ENCODE measurements at places on chromosomes 4 and X.
A peak's percentile ranks its signal among the peaks of the same experiment; 100 is the strongest.

- no peak for DNase-seq
Observed at GRCh38 chrX:69210581-69210980, 45.3 kb upstream of the PJA1 start.

DNA sequence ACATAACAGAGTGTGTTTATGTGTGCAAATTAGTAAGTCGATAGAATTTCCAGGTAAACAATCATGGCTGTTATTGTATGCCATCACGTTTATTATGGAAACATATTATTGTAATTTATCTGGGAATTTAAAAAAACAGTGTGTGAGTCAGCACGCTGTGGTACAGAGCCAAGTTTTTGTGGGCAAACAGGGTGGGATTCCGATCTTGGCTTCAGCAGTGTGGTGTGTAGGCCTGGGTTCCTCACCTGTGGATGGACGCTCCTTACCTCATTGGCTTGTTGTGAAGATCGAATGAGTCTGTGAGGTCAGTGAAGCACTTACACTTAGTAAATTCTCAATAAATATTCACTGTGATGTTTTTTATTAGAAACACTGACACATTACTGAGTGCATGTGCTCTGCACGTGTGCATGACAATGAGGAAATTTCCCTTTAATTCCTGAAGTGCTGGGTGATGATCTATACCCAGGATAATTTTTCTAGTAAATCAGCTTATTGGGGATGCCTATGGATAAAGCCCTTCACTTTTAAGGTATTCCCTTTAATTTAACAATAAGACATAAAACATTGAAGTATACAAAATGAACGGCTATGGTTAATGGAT is 36.4 kb downstream of the SLIT2 start:
- no peak for DNase-seq

DNA sequence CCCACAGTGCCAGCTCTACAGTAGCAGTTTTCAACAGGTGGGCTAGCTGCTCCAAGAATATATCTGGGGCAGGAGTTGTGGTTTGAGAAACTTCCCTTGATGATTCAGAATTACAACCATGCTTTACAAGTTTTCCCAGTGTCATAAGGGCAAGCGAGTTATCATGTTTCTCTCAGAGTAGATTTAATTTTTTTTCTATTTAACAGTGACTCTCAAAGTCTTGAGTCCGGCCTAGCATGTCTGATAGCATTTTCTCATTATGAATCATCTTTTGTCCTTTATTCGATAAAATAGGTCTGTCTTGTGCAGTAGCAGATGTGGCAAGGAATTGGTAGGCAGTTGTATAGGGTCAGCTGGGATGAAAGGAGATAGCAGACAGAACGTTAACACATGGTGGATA is 62.2 kb upstream of the SPANXD start:
- DNase-seq: no peak

- DNase-seq: no peak
Observed at GRCh38 chrX:41236629-41237028, 97.3 kb upstream of the DDX3X start.

DNA sequence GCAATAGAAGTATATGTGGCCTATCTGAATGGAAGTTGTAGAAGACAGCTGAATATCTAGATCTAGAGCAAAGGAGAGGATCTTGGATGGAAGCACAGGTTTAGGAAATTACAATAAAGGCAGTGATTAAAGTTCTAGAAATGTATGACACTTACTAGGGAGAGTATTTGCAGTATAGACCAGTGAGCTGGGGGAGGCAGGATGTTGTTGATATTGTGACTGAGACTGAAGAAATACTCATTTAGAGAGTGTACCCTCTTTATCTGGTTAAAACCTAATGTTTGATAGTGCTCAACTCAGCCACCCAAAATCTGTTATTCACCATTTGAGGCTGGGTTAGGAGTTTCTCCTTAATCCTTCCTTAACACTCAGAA is 439.5 kb downstream of the GRXCR1 start:
- no peak for DNase-seq

DNA sequence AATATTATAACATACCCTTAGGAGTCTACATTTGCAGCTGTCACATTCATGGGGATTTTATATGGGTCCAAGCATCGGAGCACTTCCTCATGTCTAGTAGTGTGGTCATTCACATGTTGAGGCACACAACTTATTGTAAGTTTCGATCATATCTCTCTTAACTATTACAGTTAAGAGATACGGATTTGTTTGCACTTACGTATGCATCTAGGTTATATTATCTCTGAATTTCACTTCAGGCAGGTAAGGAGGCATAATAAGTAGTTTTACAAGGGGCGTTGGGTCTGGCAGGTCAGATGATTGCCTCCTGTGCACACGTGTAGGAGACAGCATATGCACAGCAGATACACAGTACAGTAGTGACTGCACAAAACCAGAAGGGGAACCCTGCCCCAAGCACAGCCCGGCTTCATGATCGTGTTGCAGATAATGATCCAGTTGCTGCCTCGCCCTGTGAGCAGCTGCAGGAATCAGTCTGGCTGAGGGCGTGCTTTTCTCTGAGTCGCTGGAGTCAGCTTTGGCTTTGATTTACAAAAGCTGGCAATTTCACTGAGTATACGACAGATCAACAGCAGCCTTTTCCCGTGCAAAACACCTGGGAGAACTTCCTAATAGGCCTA is 302.9 kb upstream of the GATB start:
- peak; percentile 77 for DNase-seq

DNA sequence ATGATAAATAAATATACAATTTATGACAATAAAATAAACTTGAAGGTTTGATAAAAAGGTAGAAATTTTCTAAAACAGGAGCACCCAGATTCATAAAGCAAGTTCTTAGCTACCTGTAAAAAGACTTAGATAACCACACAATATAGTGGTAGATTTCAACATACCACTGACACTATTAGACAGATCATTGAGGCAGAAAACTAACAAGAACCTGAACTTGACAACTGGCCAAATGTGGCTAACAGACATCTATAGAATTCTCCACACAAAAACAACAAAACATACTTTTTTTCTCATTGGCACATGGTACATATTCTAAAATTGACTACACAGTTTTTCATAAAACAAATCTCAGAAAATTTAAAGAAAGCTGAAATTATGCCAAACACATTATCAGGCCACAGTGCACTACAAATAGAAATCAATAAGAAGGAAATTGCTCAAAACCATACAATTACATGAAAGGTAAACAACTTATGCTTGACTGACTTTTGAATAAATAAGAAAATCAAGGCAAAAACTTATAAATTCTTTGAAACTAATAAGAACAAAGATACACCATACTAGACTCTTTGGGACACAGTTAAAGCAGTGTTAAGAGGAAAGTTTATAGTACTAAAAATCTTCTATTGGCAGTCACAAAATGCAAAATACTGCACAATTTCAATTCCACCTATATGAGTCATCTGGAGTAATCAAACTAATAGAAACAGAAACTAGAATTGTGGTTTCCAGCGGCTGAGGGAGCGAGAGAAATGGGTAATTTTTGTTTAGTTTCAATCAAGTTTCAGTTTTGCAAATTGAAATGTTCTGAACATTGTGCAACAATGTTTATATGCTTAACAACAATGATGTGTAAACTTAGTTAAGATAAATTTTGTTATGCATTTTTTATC is 925.6 kb downstream of the SH3BGRL start:
- no peak for DNase-seq

DNA sequence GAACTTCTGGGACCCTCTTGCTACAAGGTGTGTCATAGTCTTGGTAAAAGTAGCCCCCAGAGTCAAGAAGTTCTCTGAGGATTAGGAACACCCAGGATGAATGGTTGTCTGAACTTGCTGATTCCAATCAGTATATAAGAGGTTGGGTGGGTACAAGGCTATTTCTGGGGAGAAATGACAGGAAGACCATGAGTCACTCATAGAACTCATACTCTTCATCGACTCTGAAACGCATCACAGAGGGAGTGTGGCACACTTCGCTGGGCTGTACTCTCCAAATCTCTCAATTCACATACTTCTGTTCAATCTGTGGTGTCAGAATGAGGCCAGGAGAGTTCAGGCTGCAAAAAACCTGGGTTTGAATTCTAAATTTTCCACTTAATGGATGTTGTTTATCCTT is 193.2 kb upstream of the LEF1 start:
- no peak for DNase-seq

DNA sequence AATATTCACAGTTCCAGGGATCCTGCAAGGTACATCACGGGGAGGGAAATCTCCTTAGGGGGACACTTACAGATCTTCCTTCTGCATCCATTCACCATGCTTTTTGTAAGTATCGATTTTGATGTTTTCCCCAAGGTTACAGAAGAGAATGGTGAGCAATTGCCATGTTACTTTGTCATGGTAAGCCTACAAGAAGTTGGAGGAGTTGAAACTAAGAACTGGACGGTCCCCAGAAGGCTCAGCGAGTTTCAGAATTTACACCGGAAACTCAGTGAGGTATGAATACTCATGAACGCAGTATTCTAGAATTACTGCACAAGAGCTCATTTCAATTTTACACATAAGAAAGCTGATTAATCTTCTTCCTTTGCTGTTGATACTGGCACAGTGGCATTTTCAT is 53.9 kb downstream of the LRP2BP start:
- DNase-seq: peak; percentile 26

DNA sequence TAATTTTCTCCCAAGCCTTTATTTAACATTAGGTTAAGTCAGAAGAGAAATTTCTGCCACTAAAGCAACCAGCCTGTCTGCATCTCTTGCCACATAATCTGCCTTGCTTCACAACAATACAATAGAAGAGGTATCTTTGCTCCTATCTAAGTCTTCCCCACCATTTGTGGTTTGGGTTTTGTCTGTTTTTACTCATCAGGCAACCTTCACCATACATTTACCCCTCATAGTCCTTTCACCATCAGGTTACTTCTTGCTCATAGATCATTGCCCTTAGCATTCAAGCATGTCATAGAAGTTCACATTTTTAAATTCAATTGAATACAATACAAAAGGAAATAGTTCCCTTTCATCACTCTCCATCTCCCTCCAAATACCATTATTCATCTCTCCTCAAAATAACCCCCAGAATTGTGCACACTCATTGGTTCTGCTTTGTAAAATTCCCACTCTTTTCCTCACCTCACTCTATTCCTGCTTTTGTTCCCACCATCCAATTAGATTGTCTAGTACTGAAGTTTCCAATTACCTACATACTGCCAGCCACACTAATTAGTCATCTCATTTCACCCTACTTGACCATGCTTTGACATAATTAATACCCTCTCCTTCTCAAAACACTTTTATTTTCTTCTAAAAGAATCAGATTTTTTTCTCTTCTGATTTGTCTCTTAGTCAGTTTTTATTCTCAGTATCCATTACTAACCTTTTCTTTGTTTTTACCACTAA is 1957.0 kb upstream of the AGA start:
- DNase-seq: no peak

- DNase-seq: no peak
Observed at GRCh38 chr4:162586266-162586665, 422.5 kb upstream of the FSTL5 start.

DNA sequence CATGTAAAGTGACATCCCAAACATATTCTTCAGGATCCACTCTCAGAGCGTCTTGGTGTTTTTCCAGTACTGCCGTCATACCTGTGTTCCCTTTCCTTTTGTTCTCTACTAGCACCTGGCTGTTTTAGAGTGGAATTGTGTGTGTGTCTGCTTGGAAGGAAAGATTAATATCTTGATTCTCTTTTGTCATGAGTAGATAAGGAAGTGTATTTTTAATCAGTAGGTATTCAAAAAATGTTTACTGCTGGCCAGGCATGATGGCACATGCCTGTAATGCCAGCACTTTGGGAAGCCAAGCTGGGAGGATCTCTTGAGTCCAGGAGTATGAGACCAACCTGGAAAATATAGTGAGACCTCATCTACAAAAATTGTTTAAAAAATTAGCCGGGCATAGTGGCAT is 198.8 kb downstream of the CBR4 start:
- no peak for DNase-seq

GRCh38 chr4:40507977-40508376 is 121.7 kb downstream of the RBM47 start:
- no peak for DNase-seq

DNA sequence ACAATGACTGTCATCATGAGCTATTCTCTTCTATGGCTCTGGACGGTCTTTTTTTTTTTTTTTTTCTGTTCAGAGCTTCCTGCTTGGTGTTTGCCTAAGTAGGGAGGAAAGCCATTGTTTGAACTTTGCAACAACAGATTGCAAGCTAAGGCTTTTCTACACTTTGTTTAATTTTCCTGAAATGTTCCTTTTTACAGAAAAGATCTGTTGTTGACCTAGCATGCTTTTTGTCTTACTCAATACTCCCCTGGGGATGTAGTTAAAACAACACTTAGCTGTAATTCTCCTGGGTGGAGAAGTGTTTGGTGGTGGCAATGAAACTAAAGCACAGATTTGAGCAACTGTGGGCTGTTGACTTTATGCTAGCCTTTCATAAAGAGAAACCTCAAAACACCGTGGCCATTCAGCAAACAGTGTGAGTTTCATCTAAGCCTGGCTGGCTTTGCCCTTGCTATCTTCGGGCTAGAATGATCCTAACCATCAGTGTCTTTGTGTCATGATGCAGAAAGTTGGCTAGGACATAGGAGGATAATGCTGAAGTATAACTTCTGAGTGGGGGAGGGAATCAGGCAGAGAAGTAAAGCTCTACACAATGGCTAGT is 110.5 kb downstream of the ANXA3 start:
- DNase-seq: no peak

GRCh38 chr4:110793381-110793801 is 170.5 kb upstream of the PITX2 start:
- DNase-seq: no peak

GRCh38 chrX:154360155-154360713 is 14.2 kb downstream of the FLNA start:
- no peak for DNase-seq

DNA sequence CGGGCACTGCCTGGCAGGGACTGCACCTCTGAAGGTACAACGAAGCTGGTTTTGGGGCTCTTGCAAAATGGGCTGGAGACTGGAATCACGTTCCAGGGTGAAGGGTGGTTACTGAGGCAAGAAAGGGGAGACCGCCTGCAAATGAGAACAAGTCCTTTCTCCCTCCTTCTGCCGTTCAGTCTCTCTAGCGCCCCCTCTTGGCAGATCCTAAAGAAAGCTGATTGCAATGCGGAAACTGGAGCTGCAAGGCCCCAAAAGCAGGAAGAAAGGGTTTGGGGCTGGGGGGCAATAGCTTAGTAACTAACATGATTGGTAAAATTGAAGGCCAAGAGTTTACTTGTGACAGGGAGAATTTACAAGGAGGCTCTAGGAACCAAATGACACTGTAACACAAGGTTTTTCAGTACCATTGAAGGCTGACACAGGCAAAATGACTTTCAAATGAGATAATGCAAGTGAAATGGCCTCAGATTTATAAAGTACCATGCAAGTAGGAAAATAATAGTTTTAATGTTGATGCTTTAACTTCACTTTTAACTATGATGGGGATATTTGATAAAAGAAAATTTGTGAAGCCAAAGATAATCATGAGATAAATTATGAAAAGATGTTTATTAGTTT is 222.7 kb upstream of the HAND2 start:
- DNase-seq: peak; percentile 33

GRCh38 chrX:124502599-124502998 is 156.2 kb downstream of the SH2D1A start:
- DNase-seq: no peak

GRCh38 chrX:67587946-67588624 is 44.3 kb downstream of the AR start:
- no peak for DNase-seq

- no peak for DNase-seq
Observed at GRCh38 chr4:129804461-129804981, 708.6 kb downstream of the C4orf33 start.

GRCh38 chr4:105490523-105490922 is 16.7 kb upstream of the PPA2 start:
- DNase-seq: no peak

GRCh38 chr4:151801547-151802516 is 41.0 kb upstream of the GATB start:
- DNase-seq: peak; percentile 63

GRCh38 chr4:8191136-8191747 is 7.8 kb upstream of the SH3TC1 start:
- no peak for DNase-seq
